Colonic mucosa (tissue), 4 donors: ENCODE measurements at places on chromosomes 2 and 18.
A peak's percentile ranks its signal among the peaks of the same experiment; 100 is the strongest.

DNA sequence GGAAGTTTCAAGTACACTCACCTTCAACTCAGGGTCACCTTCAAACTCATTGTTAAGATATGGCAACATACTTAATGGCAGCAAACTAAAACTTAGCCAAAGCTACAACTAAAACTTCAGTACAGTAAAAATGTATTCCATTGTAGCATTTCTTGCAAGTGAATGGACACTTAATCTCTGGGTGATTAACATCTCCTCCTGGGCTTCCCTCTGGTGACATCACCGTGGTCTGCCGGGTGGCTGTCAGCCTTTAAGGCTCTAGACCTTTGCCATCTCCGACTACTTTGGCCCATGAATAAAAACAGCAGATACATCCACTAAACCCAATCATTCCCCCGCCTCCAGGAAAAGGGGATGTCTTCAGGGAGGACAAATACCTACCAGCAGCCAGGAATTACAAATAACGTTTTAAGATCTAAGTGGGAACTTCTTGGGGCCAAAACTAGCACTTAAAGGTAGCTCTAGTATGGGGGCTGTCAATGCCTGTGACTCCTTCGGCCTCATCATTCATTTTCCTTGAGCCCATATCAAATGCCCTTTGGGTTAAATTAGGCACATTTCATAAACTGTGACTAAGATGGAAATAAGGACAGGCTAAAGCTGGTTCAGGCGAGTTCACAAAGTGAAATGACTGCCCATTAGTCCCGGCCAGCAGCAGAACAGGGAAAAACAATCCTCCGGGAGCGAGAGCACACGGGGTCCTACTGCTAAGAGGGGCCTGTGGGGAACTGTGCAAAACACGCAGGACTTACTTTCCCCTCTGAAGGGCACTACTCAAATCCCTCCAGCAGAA is 1.1 kb downstream of the TFCP2L1 start:
- peak overlapping the region; percentile 86 for H3K27ac ChIP-seq
- H3K36me3 ChIP-seq: no peaks in the 10 kb centered on the region
- peak; percentile 35 for DNase-seq

GRCh38 chr2:108823286-108823685 is 36.7 kb downstream of the CCDC138 start:
- H3K4me3 ChIP-seq: no peak overlapping the region
- H3K27me3 ChIP-seq: no peaks in the 10 kb centered on the region
- H3K27ac ChIP-seq: no peak overlapping the region
- H3K36me3 ChIP-seq: no peaks in the 10 kb centered on the region
- no peaks in the 10 kb centered on the region for H3K4me1 ChIP-seq
- no peak for DNase-seq

- H3K36me3 ChIP-seq: no peaks in the 10 kb centered on the region
- DNase-seq: no peak
- H3K27me3 ChIP-seq: no peaks in the 10 kb centered on the region
- H3K4me1 ChIP-seq: no peaks in the 10 kb centered on the region
- H3K4me3 ChIP-seq: no peak overlapping the region
Measured at GRCh38 chr2:44388877-44389276, 27.1 kb downstream of the CAMKMT start.

GRCh38 chr2:112062894-112063293 is 7.8 kb downstream of the TMEM87B start:
- no peaks in the 10 kb centered on the region for H3K4me1 ChIP-seq
- no peak overlapping the region for H3K27ac ChIP-seq
- H3K36me3 ChIP-seq: peaks cover 10% of the 10 kb centered on the region
- no peak overlapping the region for H3K4me3 ChIP-seq
- DNase-seq: no peak

DNA sequence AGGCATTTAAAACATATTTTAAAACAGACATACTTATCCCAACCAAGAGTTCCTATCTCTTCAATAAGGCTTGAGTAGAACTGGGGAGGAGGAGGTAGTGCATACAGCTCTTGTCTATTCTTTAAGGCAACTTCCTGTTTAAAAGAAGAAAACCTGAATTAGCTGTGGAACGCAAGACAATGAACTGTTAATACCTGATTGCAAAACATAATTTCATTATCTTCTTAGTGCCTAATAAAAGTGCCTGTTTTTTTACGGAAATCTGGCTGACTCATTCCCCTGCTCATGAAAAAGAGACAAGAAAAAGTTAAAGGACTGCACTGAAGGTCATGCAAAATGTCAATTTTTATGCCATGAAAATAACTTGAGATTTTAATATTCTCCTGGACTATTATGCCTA is 19.2 kb downstream of the FANCL start:
- no peak overlapping the region for H3K4me3 ChIP-seq
- H3K4me1 ChIP-seq: no peaks in the 10 kb centered on the region
- no peak overlapping the region for H3K27ac ChIP-seq
- no peaks in the 10 kb centered on the region for H3K36me3 ChIP-seq
- no peaks in the 10 kb centered on the region for H3K27me3 ChIP-seq
- DNase-seq: no peak

DNA sequence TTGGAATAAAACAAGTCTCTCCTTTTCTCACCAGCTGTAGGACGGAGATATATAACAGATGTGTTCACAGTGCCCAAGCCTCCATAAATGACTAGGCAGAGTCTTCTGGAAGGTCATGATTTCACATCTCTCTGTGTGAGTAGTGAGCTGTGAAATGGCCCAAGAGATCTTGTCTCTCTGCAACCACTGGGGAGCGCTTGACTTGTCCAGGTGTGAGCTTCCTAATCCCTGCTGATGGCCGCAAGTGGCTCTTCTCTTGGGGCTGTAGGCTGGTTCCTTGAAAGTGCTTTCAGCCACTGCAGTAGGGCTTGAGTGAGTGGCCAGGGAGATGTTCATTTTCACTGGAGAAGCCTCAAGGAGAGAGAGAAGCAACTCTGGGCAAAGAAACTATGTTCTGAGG is 38.1 kb upstream of the OTOS start:
- DNase-seq: no peak
- H3K4me3 ChIP-seq: no peak overlapping the region
- no peak overlapping the region for H3K27ac ChIP-seq
- H3K36me3 ChIP-seq: no peaks in the 10 kb centered on the region

- H3K27ac ChIP-seq: no peak overlapping the region
- no peaks in the 10 kb centered on the region for H3K27me3 ChIP-seq
- no peaks in the 10 kb centered on the region for H3K4me1 ChIP-seq
Measured at GRCh38 chr2:149006883-149007543, 31.5 kb upstream of the LYPD6B start.

DNA sequence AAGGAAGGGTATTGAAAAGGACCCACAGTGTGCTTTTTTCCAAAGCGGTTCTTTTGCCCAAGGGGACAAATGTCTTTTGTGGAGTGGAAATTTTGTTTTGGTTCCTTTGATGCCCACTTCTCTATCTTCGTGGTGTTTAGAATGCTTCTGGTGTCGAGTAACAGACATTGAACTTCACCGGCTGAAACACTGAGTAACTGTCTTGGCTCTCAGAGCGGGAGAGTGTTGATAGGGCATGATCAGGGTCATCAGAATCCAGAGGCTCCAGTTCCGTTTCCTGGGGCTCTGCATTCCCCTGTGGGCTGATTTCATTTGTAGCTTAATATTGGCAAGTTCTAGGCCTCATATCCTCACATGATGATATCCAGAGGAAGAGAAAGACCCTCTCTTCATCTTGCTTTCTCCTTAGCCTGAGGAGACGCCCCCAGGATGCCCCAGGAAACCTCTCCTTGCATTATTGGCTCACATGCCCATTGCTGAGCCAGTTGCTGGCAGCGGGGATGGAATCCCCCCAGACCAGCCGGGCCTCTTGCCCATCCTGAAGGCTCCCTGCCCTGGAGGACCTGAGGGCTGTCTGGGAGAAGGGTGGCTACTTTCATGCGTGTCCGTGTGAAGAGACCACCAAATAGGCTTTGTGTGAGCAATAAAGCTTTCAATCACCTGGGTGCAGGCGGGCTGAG is 27.9 kb upstream of the AGFG1 start:
- no peaks in the 10 kb centered on the region for H3K36me3 ChIP-seq
- H3K27me3 ChIP-seq: no peaks in the 10 kb centered on the region
- no peaks in the 10 kb centered on the region for H3K4me1 ChIP-seq
- no peak overlapping the region for H3K27ac ChIP-seq
- H3K4me3 ChIP-seq: no peak overlapping the region

DNA sequence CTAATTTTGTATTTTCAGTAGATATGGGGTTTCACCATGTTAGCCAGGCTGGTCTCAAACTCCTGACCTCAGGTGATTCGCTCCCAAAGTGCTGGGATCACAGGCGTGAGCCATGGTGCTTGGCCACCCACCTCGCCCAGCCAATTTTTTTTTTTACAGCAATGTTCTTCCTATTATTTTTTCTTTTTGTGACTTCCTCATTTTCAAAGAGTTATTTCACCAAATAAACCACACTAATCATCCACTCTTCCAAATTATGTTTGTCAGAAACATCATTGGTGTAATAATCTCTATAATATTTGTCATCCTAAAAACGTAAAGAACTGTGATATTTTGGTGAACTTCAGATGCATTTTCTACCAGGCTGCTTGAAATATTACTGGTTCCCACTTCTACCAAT is 16.3 kb upstream of the PDCL3 start:
- no peak for DNase-seq
- no peaks in the 10 kb centered on the region for H3K27me3 ChIP-seq
- H3K27ac ChIP-seq: no peak overlapping the region
- H3K36me3 ChIP-seq: no peaks in the 10 kb centered on the region

GRCh38 chr2:206531996-206532543 is 88.7 kb downstream of the ADAM23 start:
- no peak overlapping the region for H3K4me3 ChIP-seq
- DNase-seq: no peak
- no peaks in the 10 kb centered on the region for H3K36me3 ChIP-seq

DNA sequence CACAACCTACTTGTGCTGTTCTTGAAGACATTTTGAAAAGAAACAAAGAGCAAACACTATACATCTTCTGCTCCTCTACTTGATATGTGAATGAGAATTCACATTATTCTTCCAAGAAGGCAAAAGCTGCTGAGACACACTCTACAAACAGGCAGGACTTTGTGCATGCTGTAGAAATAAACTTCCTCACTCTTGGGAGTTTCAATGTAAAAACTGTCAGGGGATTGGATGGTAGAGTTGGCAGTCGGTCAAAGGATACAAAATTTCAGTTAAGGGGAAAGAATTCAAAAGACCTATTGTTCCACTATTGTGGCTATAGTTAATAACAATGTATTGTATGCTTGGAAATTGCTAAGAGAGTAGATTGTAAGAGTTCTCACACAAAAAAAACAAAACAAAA is 196.3 kb downstream of the MC4R start:
- no peak for DNase-seq
- H3K4me3 ChIP-seq: no peak overlapping the region
- H3K27me3 ChIP-seq: no peaks in the 10 kb centered on the region
- H3K27ac ChIP-seq: no peak overlapping the region

DNA sequence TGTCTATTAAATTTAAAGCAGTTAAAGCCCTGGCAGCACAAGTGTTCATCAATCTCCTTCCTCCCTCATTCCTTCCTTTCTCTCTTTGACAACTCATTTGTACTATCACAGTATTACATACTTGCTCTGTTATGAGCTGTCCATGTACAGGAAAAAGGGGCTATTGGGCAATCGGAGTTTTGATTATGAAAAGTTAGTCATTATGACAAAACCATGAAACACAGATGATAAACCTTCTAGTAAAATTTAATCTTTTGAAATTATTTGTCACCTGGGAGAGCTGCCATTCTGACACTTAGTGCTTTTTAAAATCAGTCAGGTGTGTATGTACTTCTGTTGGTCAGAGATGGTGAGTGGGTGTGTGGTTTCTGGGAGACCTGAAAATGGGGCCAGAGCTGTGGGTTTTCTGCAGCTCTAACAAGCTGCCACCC is 39.4 kb downstream of the MAP4K4 start:
- H3K27me3 ChIP-seq: no peaks in the 10 kb centered on the region
- H3K4me1 ChIP-seq: peaks cover 7% of the 10 kb centered on the region
- H3K36me3 ChIP-seq: no peaks in the 10 kb centered on the region
- no peak for DNase-seq
- no peak overlapping the region for H3K4me3 ChIP-seq
- no peak overlapping the region for H3K27ac ChIP-seq

DNA sequence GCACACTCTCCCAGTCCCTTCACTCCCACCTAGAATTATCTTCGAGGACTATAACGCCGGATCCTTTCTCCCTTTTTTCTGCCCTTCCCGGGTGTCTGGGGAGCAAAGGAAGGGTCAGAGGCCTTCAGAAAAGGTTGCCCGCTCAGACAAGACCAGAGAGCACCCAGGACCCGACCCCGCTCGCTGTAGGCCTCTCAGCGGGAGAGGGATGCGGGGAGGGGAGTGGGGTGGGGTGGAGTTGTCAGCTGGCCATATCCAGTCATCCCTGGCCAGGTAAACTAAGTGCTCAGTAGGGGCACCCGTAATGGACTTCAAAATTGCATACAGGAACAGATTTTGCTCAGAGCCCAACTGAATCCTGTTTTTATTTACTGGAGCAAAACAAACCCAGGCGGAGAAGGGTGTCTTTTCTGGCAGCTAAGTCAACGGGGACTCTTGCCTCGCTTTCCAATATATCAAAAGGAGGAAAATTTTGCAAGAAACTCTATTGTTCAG is 65.0 kb downstream of the NOL4 start:
- no peak overlapping the region for H3K4me3 ChIP-seq
- H3K36me3 ChIP-seq: no peaks in the 10 kb centered on the region
